ENCODE measurements at places on chromosomes 3 and 15.

DNA sequence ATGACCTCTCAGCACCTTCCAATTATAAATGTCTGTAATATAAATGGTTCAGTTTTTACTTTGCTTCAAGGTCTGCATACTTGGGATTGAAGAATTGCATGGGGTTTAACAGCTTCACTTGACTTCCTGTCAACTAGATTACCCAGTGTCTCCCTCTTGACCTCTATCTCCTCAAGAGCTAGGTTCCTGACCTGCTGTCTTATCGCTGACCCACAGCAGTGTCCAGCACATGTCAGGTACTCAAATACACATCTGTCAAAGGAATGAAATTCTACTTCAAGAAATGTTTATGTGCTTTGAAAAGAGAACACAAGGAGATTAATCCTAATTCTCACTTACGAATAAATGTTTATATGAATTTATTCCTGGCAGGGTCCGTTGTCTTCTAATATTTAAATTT lies 284.5 kb downstream of the SLC9A9 start:
- H3K27ac ChIP-seq, result no peak overlapping the region
- no peak for DNase-seq
- no peak overlapping the region for H3K4me3 ChIP-seq
- no peaks in the 10 kb centered on the region for H3K27me3 ChIP-seq

DNA sequence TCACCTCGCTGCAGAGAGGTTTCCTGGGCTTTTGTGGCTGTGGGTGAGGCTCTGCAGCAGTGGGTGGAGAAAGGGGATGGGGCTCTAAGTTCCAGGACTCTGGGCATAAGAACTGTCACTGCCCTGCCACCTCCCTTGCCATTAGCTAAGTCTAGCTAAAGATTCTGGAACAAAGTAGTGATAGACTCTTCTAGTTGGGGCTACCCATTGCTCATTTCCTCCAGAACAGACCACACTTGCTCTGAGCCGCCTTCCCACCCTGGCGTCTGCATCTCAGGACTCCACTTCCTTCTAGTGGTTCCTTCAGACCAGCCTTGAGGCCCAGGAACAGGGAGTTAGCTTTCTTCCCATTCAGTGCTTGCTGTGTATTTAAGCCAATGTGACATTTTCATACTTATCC lies 7.5 kb downstream of the ARHGAP31 start:
- DNase-seq, result no peak
- peaks cover 13% of the 10 kb centered on the region for H3K27me3 ChIP-seq
- no peaks in the 10 kb centered on the region for H3K36me3 ChIP-seq

- no peaks in the 10 kb centered on the region for H3K36me3 ChIP-seq
- H3K27ac ChIP-seq, result no peak overlapping the region
- H3K4me1 ChIP-seq, result peaks cover 63% of the 10 kb centered on the region
Observed at GRCh38 chr15:58473724-58474123, 41.9 kb downstream of the LIPC start.

- H3K27ac ChIP-seq, result peak overlapping the region; percentile 88
- H3K36me3 ChIP-seq, result no peaks in the 10 kb centered on the region
- H3K4me1 ChIP-seq, result peaks cover 10% of the 10 kb centered on the region
- no peak overlapping the region for H3K4me3 ChIP-seq
- DNase-seq, result no peak
Observed at GRCh38 chr15:31499953-31500765, 173.5 kb downstream of the KLF13 start.

DNA sequence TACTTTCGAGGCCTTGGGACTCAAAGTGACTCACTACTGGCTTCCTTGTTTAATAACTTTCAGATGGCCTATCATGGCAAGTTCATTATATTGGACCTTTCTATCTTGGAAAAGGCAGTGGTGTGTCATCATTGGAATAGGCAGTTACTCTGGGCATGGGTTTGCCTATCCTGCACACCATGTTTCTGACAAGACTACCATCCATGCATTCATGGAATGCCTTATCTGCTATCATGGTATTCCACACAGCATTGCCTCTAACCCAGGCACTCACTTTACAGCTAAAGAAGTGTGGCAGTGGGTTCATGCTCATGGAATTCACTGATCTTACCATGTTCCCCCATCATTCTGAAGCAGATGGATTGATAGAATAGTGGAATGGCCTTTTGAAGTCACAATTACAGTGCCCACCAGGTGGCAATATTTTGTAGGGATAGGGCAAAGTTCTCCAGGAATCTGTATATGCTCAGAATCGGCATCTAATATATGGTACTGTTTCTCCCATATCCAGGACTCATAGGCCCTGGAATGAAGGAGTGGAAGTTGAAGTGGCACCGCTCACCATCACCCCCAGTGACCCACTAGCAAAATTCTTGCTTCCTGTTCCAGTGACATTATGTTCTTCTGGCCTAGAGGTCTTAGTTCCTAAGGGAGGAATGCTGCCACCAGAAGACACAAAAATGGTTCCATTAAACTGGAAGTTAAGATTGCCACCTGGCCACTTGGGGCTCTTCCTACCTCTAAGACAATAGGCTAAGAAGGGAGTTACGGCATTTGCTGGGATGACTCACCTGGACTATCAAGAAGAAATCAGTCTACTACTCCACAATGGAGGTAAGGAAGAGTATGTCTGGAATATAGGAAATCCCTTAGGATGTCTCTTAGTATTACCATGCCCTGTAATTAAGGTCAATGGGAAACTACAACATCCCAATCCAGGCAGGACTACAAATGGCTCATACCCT lies 1161.4 kb downstream of the SI start:
- no peak overlapping the region for H3K4me3 ChIP-seq
- H3K27ac ChIP-seq, result no peak overlapping the region
- no peaks in the 10 kb centered on the region for H3K36me3 ChIP-seq
- DNase-seq, result no peak
- H3K4me1 ChIP-seq, result no peaks in the 10 kb centered on the region

DNA sequence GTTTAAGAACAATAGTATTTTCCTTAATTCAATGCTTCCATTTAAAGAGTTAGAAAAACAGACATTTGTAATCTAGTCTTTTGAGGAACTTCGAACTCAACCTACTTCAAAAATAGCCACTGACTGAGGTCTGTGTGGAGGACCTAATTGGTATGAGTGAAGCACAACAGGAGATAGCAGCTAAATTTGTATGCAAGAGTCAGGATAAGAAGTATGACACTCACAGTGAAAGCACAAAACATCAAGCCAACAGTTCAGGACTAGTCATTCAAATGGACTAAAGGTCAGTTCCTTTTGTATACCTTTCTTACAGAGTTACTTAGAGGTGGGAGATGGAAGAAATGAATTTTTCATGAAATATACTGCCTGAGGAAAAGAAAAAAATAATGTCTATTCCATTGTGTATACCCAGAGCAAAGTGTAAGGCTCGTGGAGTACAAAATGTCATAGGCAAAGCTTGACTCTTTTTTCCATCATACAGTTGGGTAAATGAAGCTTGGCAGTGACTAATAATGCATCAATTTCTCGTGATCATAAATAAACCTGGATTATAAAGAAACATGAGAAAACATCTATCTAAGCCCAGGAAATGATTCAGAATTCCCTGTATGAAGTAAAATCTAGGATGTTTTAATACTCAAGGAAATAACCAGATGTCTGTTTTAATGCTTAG lies 1005.2 kb upstream of the CADM2 start:
- H3K27me3 ChIP-seq, result no peaks in the 10 kb centered on the region
- no peaks in the 10 kb centered on the region for H3K4me1 ChIP-seq
- H3K27ac ChIP-seq, result no peak overlapping the region
- H3K36me3 ChIP-seq, result no peaks in the 10 kb centered on the region
- DNase-seq, result no peak

GRCh38 chr3:25386686-25387255 lies 41.3 kb upstream of the RARB start:
- H3K36me3 ChIP-seq, result peaks cover 2% of the 10 kb centered on the region
- H3K4me1 ChIP-seq, result peaks cover 31% of the 10 kb centered on the region
- H3K4me3 ChIP-seq, result no peak overlapping the region
- peaks cover 7% of the 10 kb centered on the region for H3K27me3 ChIP-seq
- H3K27ac ChIP-seq, result no peak overlapping the region

DNA sequence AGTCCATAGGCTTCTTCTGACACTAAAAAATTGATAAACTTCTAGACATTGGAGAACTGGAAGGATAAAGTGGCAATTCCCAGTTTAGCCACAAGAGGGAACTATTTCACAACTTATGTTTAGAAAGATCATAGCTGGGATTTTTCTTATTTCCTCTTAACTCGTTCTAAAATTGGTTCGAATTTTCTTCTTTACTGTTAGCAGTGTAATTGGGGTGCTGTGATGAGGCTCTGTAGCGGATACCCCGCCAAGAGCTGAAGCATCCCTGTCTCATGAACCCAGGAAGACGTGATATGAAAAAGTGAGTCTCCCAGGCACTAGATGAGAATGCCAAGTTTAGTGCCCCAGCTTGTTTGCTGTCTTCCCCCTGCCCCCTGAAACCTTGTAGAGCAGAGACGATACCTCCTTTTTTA lies 85.1 kb downstream of the PDCD6IP start:
- H3K4me3 ChIP-seq, result peak overlapping the region; percentile 77
- DNase-seq, result peak; percentile 28
- H3K4me1 ChIP-seq, result peaks cover 50% of the 10 kb centered on the region
- peak overlapping the region; percentile 9 for H3K27ac ChIP-seq
- H3K36me3 ChIP-seq, result no peaks in the 10 kb centered on the region

GRCh38 chr3:41960826-41961750 lies 815 bp downstream of the ULK4 start:
- no peaks in the 10 kb centered on the region for H3K36me3 ChIP-seq
- DNase-seq, result peak; percentile 63
- H3K4me3 ChIP-seq, result peak overlapping the region; percentile 99
- peak overlapping the region; percentile 99 for H3K27ac ChIP-seq
- peaks cover 11% of the 10 kb centered on the region for H3K27me3 ChIP-seq
- peaks cover 18% of the 10 kb centered on the region for H3K4me1 ChIP-seq

DNA sequence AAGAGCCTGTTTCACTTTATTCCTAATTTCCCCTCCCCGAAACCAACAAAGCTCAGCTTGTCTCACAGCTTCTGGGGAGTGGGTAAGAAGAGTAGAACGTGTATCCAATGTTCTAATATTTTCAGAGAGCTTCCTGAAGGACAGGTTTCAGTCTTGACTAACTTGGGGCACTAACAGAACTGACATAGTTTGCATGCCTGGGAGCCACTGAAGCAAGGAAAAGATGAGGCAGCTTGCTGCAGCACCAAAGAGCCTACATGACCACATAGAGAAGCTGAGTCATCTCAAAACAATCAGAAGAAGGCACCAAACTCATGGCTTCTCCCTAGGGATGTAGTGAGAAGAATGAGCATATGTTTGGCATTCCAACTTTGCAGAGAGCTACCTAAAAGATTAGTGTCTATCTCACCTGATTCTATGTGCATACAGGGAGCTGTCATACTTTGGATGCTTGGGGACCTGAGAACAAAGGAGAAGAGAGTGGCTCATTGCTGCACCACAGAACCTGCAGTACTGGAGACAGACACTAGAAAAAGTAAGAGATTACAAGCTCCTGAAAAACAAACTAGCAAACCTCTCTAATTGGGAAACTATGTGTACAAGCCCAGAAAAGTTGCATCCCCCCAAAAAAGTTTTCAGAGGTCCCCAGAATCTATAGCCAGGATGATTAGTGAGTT lies 86.9 kb downstream of the DCLK3 start:
- H3K27me3 ChIP-seq, result peaks cover 7% of the 10 kb centered on the region
- no peak overlapping the region for H3K4me3 ChIP-seq
- H3K36me3 ChIP-seq, result peaks cover 5% of the 10 kb centered on the region
- no peak for DNase-seq
- H3K4me1 ChIP-seq, result peaks cover 20% of the 10 kb centered on the region

- peak; percentile 46 for DNase-seq
- H3K4me3 ChIP-seq, result no peak overlapping the region
- no peaks in the 10 kb centered on the region for H3K36me3 ChIP-seq
- peaks cover 15% of the 10 kb centered on the region for H3K27me3 ChIP-seq
- H3K27ac ChIP-seq, result peak overlapping the region; percentile 93
Observed at GRCh38 chr15:63473999-63474809, 30.2 kb upstream of the USP3 start.

- H3K27me3 ChIP-seq, result peaks cover 2% of the 10 kb centered on the region
- no peaks in the 10 kb centered on the region for H3K36me3 ChIP-seq
- no peak overlapping the region for H3K27ac ChIP-seq
- H3K4me1 ChIP-seq, result no peaks in the 10 kb centered on the region
- no peak overlapping the region for H3K4me3 ChIP-seq
Observed at GRCh38 chr3:84759361-84759760, 199.4 kb upstream of the CADM2 start.

DNA sequence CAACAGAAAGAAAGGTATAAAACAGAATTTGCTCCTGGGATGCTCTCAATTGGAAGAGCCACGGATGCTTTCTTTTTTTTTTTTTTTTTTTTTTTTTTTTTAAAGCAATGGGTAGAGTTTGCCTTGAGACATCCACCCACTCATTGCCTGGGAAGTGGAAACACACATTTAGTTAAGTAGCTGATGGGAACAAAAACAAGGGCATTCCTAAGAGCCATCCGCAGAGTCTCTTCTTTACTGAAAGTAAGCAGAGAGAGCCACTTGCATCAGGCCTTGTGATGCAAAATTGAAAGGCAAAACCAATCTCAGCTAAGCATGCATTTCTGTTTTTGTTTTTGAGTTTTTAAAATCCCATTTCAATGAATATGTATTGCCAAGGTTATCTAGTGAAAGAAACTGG lies 787.9 kb upstream of the LMCD1 start:
- H3K27me3 ChIP-seq, result peaks cover 6% of the 10 kb centered on the region
- no peak for DNase-seq
- no peaks in the 10 kb centered on the region for H3K36me3 ChIP-seq
- no peak overlapping the region for H3K27ac ChIP-seq
- H3K4me3 ChIP-seq, result no peak overlapping the region

All from nephron progenitor cell (in vitro differentiated cells).